ENCODE measurements at places on chromosomes 2 and 18.
A peak's percentile ranks its signal among the peaks of the same experiment; 100 is the strongest.

GRCh38 chr2:119586085-119586484 lies 41.8 kb downstream of the CFAP221 start:
- no peak for DNase-seq

DNA sequence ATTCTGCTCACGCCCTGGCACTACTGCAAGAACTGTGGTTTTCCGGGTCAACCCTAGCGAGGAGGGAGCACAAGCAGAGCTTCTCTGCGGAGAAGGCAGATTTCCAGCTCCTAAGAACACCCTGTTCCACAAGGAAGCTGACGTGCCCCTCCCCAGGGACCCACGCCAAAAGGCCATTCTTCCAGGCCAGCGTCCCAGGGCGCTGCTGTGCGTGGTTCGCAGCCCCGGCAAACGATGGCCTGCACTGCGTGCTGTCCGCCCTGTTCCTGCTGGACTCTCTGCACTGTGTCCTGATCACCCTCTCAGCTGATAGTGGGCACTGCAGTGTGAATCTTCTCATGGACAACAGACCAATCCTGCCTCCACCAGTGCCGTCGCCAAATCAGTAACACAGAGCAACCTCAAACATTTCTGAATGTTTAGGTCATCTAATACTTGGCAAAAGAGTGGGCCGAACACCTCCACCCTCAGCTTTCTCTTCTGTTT lies 49.1 kb downstream of the ADI1 start:
- no peak for DNase-seq

GRCh38 chr18:74197705-74198341 lies 49.5 kb downstream of the TIMM21 start:
- no peak for DNase-seq

- no peak for DNase-seq
Measured at GRCh38 chr18:58611395-58612131, 17.3 kb downstream of the ALPK2 start.

GRCh38 chr2:136251197-136251884 lies 133.4 kb upstream of the CXCR4 start:
- DNase-seq: no peak

DNA sequence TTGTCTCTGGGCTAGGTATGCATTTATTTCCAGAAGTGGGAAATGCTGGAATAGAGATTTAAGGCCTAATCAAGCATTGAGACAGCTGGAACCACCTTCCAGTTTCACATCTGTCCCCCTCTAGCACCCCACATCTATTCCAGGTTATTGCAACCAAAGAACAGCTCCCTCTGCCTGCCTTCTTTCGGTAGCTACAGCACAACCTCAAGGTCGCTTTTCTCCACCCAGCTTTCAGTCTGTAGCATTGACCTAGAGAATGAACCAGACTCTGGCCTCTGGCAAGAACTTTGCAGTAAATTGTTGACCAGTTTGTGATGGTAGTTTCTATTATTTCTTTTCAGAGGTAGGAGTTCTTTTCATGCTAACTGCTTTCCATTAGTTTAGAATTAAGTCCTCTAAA lies 484.2 kb downstream of the DLGAP1 start:
- DNase-seq: no peak

DNA sequence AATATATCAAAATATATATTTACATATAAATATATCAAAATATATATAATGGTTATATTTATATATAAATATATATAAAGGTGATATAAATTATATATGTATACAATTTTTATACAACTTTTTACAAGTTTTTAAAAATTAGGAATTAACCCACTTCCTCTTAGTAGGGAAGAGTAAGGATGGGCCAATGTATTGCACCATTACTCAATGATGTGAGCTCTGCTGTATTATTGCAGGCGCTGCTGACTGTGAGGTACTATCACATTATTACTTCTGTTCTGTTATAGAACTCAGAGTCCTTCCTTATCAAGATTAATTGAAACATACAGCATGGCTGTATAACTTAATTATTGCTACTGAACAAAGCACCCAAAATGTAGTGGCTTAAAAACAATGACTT lies 46.0 kb downstream of the CCDC195 start:
- no peak for DNase-seq

DNA sequence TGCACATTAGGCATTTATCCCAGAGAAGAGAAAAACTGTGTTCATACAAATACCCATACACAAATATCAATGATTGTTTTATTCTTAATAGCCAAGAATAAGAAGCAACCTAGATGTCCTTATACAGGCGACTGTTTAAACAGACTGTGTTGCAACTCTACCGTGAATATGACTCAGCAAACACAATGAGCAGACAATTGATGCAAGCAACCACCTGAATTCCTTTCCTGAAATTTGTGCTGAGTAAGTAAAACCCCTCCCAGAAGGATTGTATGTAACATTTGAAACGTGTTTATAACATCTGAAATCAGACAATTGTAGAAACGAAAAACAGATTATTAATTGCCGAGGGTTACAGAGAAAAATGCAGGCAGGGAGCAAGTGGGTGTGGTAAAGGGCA lies 621.9 kb upstream of the SOX11 start:
- no peak for DNase-seq

GRCh38 chr2:88180605-88181240 lies 10.6 kb downstream of the THNSL2 start:
- no peak for DNase-seq

GRCh38 chr18:25181581-25181980 lies 170.4 kb downstream of the ZNF521 start:
- DNase-seq: no peak

- DNase-seq: no peak
Measured at GRCh38 chr2:182115258-182115657, 129.6 kb downstream of the PPP1R1C start.

- no peak for DNase-seq
Measured at GRCh38 chr2:150023044-150023443, 435.5 kb upstream of the MMADHC start.

DNA sequence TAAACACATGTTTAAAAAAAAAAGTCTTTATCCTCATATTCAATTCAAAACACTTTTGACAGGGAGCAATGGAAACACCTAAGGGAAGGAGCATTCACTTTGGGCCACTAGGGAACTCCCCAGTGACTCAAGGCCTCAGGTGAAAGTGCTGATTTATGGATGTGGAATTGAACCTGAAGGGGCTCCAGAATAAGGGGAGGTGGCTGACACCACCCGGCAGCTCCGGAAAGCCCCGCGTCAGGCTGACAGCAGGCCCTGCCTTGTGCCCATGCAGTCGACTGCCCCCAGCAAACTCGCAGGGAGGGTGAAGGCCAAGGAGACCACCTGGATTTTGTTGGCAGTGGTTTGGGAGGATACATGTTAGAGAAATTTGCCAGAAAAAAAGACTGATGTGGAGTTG lies 275.3 kb upstream of the NCKAP5 start:
- DNase-seq: no peak

DNA sequence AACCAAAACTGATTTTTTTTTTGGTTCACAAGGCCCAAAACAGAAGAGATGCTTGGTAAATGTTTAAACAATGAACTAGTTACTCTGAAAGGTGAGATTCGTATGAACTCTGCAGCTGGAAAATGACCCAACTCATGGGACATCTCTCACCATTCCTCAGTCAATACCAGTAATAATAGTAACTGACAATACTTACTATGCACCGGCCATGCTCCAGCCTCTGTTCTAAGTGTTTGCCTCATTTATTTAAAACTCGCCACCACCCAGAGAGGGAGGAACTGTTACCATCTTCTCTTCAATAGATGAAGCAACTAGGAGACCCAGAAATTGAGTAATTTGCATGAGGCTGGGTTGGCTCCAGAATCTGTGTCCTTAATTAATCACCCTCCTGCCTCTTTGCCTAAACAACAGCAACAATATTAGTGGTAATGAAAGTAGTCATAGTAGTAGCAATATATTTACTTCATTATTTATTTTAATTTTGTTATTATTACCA lies 130.4 kb downstream of the CTIF start:
- no peak for DNase-seq

GRCh38 chr2:29562896-29563295 lies 358.5 kb downstream of the ALK start:
- DNase-seq: peak; percentile 45

- no peak for DNase-seq
Measured at GRCh38 chr18:63867368-63868125, 20.0 kb upstream of the SERPINB2 start.

GRCh38 chr2:239557516-239557915 lies 156.7 kb upstream of the HDAC4 start:
- DNase-seq: no peak

- no peak for DNase-seq
Measured at GRCh38 chr2:148162871-148163270, 142.0 kb downstream of the MBD5 start.

DNA sequence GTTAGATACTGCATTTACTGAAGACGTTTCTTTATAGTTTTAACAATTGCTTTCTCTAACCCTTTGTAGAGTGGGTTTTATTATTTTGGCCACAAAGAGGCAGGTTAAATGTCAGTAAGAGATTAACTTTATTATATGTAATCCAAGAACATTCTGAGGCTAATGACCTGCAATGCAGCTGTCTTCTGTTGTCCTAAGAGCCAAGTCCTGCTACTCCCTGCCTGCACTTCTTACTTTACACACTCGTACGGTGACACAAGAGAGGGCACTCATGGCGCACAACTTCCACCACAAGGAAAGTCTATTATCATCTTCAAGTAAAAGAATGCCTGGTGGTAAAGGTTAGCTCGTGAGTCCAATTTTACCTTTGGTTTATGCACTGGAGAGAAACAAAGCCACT lies 471.0 kb upstream of the HNMT start:
- no peak for DNase-seq

DNA sequence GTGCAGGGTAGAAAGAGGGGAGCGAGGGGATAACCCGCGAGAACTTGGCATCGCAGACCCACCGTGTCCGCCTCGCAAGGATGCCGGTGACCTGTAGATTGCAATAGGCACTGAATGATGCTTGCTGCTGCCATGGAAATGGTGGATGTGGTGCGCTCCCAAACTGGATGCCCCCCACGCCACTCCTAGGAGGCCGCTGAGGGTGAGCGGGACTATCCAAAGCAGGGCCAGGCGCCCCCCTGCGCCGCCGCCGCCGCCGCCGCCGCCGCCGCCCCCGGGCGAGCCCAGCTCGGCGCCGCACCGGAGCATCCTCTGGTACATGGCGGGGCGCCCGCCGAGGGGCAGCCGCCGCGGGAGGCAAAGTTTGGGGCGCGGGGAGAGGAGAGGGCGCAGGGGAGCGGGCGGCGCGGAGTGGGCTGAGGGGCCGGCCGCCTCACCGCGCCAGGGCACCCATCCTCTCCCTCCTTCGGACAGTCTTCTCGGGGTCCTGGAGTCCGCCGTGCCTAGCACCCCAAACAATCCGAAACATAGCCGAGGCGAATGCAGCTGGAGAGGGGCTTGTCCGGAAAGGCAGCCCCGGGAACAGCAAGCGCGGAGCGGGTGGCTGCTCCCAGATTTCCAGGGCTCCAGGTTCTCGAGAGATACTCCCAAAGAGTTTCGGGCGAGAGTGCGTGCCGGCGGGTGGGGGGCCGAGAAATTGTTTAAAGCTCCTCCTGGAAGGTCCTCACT lies 685.1 kb downstream of the NRXN1 start:
- DNase-seq: no peak

DNA sequence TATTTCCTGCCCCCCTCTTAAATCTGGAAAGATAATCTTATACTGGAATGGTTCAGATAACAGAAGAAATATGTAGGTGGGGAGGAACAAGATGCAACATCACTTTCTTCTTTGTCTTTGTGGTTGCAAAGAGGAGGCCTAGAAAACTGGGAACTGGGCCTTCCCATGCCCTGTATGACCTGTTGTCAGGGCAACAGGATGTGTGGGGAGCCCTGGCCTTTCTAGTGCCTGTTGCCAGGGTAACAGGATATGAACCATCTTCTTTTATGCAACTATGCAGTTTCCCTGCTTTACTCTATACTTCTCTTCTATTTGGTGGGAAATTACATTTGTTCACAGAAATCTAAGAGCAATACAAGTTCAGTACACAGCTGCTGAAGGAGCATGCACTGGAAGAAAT lies 79.8 kb upstream of the PDE1A start:
- no peak for DNase-seq

DNA sequence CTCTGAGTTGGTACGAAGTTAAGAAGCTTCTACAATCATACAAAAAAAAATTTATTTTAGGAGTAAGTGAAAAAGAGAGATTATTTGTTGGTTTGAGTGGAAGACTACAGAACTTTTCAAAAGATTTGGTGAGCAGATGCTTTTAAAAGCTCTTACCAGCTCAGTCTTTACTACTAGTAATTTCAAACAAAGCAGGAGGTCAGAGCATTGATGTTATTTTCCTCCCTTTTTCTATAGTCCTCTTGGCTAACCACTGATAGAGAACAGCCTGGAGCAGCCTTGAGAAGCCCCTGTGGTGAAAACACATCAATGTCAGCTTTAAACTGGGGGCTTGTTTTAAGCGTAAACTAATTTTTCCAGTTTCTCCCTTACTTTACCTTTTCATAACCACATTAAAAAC lies 559.3 kb upstream of the CDH2 start:
- DNase-seq: no peak

GRCh38 chr2:88707003-88707402 lies 15.5 kb downstream of the RPIA start:
- DNase-seq: no peak

DNA sequence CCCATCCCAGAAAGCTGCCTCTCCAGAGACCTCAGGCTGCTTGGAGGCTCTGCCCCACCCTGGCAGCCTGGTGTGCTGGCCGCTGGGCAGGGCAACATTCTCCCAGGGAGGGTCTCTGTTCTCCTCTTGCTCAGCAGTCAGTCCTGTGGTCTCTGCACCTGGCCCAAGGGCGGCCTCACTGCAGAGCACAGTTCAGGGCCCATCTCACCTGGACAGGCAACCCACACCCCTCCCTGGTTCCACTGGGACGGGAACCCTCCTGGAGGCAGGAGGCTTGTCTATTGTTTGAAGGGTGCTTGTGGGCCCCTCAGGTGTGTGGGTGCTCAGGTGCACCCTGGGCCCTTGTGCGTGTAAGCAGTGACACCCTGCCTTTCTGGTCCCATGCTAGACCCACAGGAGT lies 67.2 kb upstream of the OTOS start:
- DNase-seq: no peak

DNA sequence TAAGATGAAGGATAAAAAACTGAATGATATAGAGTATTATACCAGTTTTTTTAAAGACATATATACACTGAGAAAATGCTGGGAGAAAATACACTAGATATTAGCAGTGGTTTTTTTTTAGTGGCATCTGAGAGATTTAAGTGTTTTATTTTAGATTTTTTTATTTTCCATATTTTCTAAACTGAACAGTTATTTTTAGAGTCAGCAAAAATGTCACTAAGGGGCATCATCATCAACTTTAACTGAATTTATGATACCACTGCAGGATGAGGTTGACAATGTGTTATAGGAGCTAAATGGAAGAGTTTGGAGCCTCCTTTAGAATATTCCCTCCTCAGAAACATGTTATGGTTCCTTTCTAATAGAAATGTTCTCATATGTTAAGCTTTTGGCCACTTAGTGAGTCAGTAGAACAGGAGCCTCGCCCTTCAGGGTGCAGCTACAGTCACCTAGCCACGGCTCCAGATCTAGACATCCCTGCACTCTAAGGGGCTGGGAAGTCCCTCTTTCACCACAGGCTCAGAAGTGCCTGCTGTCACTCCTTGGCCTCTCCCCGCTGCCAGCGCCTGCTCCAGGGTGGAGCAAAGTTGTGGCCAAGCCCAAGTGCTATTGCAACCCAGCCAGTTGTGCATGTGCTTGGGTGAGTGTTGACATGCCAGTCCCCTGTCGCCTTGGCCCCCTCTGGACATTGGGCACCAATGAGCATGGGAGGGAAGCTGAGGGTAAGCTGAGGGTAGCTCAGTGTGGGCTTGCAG lies 210.7 kb upstream of the RASGRP3 start:
- no peak for DNase-seq

Data from NCI-H1092 treated with DMSO at 0.1 percent for 48 hours (cell line).